CD8-positive, alpha-beta memory T cell (primary cell): ENCODE measurements at places on chromosomes 2 and 18. TPM values are rescaled to one million over a fixed set of nuclear protein-coding genes. Genes with fewer than 3 reads are reported as not detected.

The EGR4 gene
- 0.31 TPM for total RNA-seq

The NTSR2 gene
- total RNA-seq: not detected

The PTPN4 gene
- 29.0 TPM for total RNA-seq

The SLC9A4 gene
- not detected for total RNA-seq

The GPC1 gene
- 1.9 TPM for total RNA-seq

The VAMP8 gene
- 94.4 TPM for total RNA-seq

The DUSP19 gene
- total RNA-seq: 3.5 TPM

The TLX2 gene
- total RNA-seq: 0.37 TPM

The DOCK10 gene
- total RNA-seq: 135 TPM

The KCNS3 gene
- total RNA-seq: not detected

- H3K27me3 ChIP-seq: no peaks in the 10 kb centered on the region
- H3K4me1 ChIP-seq: no peaks in the 10 kb centered on the region
- DNase-seq: no peak
- H3K36me3 ChIP-seq: no peaks in the 10 kb centered on the region
- no peak overlapping the region for H3K27ac ChIP-seq
Observed at GRCh38 chr2:157283468-157283867, 26.0 kb downstream of the GALNT5 start.

DNA sequence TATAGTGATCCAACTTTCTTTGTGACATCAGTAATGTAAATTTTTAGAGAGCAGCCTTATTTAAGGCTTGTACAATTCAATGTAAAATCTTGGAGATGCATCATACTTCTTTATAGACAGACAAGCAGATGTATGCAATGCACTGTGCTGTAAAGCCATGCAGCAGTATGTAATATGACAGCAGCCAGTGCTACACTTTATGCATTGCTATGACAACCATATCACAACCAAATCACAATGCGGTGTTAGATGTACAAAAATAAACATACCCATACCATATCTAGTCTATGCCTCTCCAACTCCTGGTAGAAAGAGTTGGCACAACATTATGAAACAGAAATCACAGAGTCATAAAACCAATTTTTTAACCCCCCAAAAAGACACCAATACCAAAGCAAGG is 110.3 kb upstream of the WDSUB1 start:
- no peak overlapping the region for H3K4me3 ChIP-seq
- no peaks in the 10 kb centered on the region for H3K27me3 ChIP-seq
- DNase-seq: no peak

- H3K36me3 ChIP-seq: no peaks in the 10 kb centered on the region
- H3K27ac ChIP-seq: no peak overlapping the region
- no peak overlapping the region for H3K4me3 ChIP-seq
- H3K4me1 ChIP-seq: no peaks in the 10 kb centered on the region
Observed at GRCh38 chr2:177118636-177119035, 94.0 kb upstream of the HNRNPA3 start.

DNA sequence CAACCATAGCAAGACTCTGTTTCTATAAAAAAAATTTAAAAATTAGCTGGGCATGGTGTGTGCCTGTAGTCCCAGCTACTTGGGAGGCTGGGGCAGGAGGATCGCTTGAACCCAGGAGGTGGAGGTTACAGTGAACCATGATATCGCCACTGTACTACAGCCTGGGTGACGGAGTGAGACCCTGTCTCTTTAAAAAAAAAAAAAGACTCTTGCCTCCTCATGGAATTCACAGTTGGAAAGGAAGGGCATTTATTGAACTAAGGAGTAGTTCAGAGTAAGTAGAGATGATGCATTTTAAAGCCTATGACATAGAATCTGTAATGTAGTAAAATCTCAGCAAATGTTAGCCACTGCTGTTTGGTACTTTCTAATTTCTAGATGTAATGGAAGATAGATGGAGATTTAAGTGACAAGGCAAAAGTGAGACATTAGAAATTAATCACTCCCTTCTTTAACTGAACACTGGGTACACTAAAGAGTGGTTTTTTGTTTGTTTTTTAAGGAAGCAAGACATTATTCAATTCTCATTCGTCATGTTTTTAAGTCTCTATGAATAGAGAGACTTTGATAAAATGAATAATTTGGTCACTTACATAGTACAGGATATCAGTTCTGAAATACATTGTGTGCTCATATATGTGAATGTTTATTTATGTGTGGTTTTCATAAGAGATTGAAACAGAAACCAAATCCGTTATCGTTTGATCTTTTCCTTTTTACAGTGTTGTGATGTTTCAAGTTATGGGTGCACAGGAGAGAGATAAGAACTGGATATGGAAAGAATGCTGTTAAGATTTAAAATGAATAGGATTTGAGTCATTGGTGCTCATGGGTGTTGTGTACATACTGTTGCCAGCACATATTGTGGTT is 186.1 kb upstream of the STON1 start:
- H3K27me3 ChIP-seq: no peaks in the 10 kb centered on the region
- peak overlapping the region; percentile 21 for H3K4me3 ChIP-seq
- no peak for DNase-seq
- H3K27ac ChIP-seq: peak overlapping the region; percentile 32
- H3K36me3 ChIP-seq: peaks cover 17% of the 10 kb centered on the region

DNA sequence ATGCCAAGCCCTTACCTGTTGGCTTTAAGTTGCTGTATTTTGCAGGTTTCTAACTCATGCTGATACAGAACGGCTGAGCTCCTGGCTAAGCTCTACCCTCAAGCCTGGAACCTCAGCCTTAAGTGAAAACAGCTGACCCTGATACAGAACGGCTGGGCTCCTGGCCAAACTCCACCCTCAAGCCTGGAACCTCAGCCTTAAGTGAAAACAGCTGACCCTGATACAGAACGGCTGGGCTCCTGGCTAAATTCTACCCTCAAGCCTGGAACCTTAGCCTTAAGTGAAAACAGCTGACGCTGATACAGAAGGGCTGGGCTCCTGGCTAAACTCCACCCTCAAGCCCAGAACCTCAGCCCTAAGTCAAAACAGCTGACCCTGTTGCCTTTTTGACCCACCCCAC is 17.6 kb upstream of the DNER start:
- no peaks in the 10 kb centered on the region for H3K36me3 ChIP-seq
- no peaks in the 10 kb centered on the region for H3K4me1 ChIP-seq
- DNase-seq: no peak

- H3K4me1 ChIP-seq: no peaks in the 10 kb centered on the region
- H3K36me3 ChIP-seq: no peaks in the 10 kb centered on the region
- no peak overlapping the region for H3K4me3 ChIP-seq
- DNase-seq: no peak
- H3K27me3 ChIP-seq: no peaks in the 10 kb centered on the region
Observed at GRCh38 chr2:18063826-18064470, 185.5 kb downstream of the KCNS3 start.

- H3K27ac ChIP-seq: no peak overlapping the region
- no peaks in the 10 kb centered on the region for H3K27me3 ChIP-seq
- no peak overlapping the region for H3K4me3 ChIP-seq
- DNase-seq: no peak
- peaks cover 9% of the 10 kb centered on the region for H3K36me3 ChIP-seq
- H3K4me1 ChIP-seq: peaks cover 83% of the 10 kb centered on the region
Observed at GRCh38 chr2:143158551-143159485, 29.6 kb downstream of the ARHGAP15 start.

GRCh38 chr2:155846259-155846658 is 486.3 kb downstream of the NR4A2 start:
- H3K4me3 ChIP-seq: no peak overlapping the region
- no peak overlapping the region for H3K27ac ChIP-seq
- H3K4me1 ChIP-seq: no peaks in the 10 kb centered on the region
- no peak for DNase-seq
- H3K27me3 ChIP-seq: no peaks in the 10 kb centered on the region
- no peaks in the 10 kb centered on the region for H3K36me3 ChIP-seq
